ENCODE measurements at places on chromosomes 16 and 17.

DNA sequence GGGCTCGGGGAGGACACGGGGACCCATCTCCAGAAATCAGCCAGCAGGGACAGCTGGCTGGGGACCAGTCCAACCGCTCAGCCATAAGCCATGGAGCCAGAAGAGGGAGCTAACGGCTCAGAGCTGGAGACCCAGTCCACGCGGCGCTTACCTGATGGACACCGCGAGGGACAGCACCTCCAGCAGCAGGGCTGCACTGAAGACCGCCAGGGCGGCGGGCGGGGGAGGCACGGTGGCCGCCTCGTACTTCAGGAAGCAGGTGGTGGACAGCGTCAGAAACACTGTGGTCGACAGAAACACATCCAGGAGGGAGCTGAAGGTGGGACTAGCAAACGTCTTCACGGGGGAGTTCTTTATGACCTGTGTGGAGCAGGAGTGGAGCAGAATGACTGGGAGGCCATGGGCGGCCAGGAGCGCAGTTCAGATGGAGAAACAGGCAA, 102.6 kb upstream of the CREBBP start:
- DNase-seq = peak; percentile 47

GRCh38 chr17:36901506-36901905, 35.8 kb upstream of the LHX1 start:
- DNase-seq = no peak

- DNase-seq = no peak
These were observed 254.8 kb downstream of the SEC14L1 start for GRCh38 chr17:77395501-77396048.

DNA sequence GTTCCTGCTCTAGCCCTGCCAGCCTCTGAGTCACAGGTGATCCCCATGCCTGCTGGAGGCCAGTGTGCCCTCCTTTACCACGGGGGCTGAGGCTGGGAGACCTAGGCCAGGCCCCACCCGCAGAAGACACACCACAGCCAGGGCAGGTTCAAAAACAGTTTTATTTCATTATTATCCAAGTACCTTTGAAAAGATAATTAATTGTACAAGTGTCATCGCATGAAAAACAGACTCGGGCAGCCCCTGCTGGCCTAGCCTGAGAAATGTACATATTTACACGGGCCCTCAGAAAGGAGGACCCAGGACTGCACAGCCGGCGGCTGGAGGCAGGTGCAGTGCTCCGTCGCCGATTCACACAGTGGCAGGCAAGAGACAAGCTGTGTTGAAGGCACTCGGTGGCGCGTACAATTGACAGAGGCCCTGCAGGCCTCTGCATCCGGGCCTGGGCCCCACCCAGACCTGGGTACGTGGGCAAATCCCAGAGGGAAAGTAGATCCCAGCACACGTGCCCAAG, 4.4 kb downstream of the PDIA2 start:
- DNase-seq = no peak

DNA sequence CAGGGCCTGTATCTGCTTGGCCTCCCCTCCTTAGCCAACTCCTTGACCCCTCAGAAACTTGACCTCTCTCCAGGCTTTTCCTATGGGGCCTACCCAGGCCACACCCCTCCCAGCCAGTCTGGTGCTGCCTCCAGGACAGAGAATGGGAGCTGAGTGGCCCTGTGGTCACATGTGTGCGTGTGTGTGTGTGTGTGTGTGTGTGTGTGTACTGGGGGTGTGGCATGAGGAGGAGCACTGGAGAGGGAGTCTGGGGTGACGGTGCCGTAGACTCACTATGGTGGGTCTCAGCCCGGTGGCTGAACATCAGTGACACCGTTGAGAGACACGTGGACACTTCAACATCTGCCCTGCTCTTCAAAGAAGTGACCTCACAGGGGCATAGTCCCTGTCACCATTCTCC, 180.4 kb downstream of the ENGASE start:
- DNase-seq = no peak

DNA sequence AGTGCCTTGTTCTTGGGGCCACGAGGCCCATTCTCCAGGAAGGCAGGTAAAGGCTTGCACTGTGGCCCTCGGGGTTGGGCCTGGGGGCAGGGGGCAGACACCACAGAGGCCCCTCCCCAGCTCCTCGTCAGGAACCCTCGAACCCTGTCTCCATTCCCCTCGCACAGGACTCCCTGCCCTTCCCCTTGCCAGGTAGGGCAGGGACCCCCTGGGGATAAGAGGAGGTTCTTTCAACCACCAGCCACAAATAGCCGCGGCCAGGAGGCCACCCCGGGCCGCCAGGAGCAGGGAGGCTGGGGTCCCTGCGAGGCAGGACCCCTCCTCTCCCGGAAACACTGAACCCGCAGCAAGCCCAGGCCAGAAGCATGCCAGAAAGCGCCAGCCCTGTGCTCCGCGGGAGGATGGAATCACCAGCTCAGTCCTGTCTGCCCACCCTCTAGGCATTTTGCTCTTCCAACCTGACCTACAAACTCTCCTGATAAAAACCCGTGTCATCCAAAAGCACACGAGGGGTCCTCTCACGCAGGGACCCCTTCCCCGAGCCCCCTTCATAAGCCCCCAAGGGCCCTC, 45.6 kb downstream of the SLC47A1 start:
- DNase-seq = no peak

GRCh38 chr16:9484881-9485280, 393.4 kb downstream of the HAPSTR1 start:
- no peak for DNase-seq

DNA sequence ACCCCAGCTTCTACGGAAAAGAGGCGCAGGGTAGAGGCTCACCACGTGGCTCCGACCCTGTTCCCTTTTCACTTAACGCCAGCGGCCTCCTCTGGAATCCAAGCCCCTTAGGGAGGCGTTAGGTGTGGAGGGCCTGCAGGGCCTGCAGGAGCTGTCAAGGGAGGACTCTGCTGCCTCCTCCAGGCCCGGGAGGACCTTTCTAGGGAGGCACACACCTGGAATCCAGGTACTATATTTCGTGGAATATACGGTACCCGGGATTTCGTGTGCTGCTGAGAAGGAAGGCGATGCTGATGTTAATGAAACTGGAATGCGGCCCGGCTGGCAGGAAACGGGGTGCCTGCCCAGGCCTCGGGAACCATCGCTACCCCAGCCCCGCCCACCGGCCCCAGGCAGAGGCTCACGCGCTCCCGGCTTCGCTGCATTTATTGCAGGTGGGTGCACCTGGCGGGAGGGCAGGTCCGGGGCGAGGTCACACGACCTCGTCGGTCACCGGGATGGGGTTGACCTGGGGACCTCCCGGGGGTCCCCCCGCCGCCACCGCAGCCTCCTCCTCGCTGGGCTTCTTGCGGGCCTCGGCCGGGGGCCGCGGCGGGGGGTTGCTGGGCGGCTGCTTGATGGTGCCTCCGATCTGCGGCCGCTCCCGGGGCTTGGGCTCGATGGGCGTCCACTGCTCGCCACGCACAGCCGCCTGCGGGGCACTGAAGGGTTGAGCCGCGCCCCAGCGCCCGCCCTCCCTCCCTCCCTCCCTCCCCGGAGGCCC, 4.7 kb downstream of the IL17C start:
- no peak for DNase-seq

DNA sequence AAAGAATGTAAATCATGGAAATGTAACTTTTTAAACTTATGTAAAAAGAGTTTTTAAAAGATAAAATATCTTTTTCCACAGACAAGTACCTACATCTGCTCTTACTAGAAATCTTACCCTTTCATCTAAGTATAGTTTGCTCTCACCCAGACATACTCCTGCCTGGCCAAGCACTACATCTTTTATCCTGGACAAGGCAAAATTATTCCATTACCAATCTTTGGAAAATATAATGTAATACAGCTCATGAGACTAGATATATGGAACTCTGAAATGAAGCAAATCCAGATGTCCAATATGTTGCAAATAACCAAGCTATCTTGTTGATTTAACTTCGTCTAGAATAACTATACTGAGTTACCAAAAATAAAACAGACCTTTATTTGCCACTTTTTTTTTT, 50.0 kb downstream of the VMP1 start:
- DNase-seq = no peak

DNA sequence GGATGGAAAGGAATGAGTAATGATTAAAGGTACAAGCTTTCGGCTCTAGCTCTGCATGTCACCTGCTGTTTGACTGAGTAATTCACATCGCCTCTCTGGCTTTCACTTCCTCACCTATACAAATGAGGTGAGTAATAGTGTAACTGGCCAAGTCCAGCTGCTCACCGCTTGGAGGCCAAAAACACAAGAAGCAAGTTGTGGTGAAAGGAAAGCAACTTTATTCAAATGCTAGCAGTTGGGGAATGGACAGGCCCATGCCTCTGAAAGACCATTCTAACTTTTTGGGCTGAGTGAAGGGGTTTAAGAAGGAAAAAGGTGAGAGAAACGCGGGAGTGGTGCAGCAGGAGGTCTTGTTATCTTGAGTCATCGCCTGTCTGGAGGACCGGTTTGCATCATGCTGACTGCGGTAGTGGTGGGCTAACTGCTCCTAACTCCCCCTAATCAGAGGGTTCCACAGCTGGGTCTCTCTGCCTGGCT, 45.7 kb upstream of the CSNK2A2 start:
- DNase-seq = no peak

GRCh38 chr17:65799869-65800268, 238.4 kb upstream of the AXIN2 start:
- no peak for DNase-seq

DNA sequence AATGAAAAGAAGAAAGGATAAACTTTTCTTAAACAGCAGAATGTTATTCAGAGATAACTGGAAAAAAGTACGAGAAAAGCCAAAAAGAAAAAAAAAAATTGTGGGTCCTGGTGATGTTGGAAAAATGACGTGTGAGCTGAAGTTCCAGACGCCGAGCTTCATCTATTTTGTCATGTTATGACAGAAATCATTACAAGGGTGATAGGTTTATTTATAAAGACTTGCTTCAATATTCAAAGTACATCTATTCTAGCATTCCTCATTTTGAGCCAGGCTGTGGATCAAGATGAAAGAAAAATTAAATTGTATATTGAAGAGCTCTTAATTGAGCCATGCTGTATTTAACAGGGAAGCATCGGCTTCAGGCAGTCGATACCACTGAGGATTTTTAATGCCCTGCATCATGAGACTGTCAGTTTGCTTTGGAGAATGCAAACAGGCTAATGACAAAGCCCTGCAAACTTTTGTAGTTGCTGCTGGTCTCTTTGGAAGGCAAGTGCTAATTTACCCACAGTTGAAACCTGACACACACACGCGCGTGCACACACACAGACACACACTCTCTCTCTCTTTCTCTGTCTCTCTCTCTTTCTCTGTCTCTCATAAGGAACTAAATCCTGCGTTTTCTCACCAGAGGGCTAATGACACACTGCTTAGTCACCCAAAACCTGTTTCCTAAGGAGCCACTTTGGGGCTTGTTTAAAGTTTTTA, 110.7 kb downstream of the WWOX start:
- no peak for DNase-seq

- no peak for DNase-seq
These were observed 1.8 kb upstream of the MT2A start for GRCh38 chr16:56606476-56607108.

DNA sequence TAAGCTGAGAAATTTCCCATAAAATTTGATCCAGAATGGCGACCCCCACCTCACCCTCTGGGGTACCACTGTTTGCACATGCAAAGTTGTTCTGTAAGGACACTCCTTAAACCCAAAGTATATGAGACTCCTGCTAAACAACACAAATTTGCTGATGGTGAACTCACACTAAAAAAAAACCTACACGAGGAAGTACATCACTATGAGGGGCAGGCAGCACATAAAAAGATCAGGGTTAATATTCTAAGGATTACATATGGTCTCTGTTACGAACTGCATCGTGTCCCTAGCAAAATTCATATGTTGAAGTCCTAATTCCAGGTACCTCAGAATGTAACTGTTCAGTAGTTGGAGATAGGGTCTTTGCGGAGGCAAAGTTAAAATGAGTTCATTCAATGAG, 60.3 kb downstream of the LYRM1 start:
- DNase-seq = no peak

GRCh38 chr16:1676661-1677060, 1.4 kb upstream of the JPT2 start:
- DNase-seq = no peak

DNA sequence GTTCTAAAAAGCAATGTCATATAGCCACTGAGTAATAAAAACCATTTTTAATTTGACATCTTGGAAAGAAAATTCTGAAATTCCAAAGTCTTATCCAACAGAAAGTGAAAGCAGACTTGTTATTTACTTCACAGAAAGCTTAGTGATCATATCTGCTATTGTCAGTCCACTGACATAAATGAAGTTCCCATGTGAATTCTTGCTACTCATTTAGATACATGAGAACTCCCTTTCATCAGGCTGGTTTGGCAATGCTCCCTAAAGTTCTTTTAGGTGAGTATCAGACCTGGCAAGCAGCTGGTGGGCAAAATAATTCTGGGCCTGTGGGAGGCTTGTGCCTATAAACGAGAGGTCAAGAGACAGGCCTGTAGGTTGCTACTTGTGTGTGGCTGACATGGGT, 23.4 kb downstream of the NME2 start:
- DNase-seq = no peak

- no peak for DNase-seq
These were observed 507 bp downstream of the DYNLRB2 start for GRCh38 chr16:80541306-80541694.

DNA sequence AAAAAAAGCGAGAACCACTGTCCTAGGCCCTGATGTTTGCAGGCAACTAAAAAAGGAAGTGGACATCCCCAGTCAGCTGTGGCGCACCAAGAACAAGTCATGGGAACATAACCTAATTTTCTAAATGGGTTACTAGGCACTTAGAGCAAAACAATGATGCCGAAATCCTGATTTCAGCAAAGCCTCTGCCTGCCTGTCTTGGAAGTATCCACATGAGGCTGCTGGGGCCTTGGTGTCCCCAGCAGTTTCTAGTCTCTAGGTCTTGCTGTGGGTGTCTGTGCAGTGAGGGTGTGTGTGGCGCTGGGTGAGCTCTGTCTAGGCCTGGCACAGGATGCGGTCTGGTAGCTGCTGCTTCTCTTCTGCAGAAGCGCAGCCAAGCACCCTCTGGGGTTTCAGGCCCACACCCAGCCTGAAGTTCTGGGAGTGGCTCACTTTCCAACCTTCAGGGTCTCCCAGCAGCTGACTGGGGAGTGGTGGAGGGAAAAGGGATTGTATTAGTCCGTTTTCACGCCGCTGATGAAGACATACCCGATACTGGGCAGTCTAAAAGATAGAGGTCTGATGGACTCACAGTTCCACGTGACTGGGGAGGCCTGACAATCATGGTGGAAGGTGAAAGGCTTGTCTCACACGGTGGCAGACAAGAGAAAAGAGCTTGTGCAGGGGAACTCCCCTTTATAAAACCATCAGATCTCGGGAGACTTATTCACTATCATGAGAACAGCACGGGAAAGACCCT, 21.1 kb downstream of the STH start:
- no peak for DNase-seq

GRCh38 chr16:89739383-89739782, 18.0 kb downstream of the ZNF276 start:
- no peak for DNase-seq

GRCh38 chr16:50121278-50121677, 31.8 kb upstream of the TENT4B start:
- DNase-seq = no peak

All from NCI-H524 (cell line).